NCI-H2227 treated with DMSO at 0.1 percent for 48 hours (cell line): ENCODE measurements at places on chromosomes 13 and 19.
A peak's percentile ranks its signal among the peaks of the same experiment; 100 is the strongest.

DNA sequence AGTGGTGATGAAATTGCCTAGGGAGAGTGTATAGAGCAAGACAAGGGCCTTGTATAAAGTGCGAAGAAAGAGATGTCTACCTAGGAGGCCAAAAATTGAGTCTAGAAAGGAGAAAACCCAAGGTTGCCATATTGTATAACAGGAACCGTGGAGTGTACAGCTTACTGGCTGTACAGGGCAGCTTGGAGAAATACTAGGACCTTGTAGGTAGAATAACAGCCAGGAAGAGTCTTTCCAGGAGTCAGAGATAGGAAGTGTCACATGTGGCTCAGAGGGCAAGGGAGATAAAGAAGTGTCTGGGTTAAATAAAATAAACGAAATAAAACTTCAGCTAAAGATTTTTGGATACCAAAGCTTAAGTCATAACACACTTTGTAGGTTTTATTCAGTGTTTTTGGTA, 12.4 kb downstream of the CDK8 start:
- no peak for DNase-seq

DNA sequence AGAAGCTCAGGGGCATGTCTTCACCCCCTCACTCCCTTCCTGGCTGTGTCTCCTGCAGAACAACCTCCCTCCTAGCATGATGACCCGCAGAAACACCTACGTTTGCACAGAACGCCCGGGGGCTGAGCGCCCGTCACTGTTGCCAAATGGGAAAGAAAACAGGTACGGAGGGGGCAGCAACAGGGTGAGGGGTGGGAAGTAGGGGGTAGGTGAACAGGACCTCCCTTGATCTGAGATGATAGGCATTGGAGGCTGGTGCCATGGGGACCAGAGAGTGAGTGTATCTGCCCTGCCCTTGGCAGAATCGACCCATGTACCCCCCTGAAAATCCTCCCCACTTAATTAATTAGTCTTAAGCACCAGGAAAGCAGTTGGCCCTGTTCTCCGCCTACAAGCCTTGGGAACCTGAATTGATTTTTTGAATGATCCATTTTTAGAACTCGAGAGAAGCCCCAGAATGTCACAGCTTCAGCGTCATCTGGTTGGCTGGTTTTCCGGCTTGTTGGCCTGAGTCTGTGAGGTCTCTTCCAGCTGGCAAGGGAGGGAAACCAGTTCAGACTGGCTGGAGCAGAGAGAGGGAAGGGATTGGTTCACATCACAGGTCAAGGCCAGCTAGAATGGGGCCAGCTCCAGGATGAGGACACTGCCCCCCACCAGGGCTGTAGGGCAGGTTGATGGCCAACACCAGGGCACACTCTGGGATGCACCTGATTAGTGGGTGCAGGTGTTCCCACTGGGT, 28.2 kb downstream of the CKM start:
- no peak for DNase-seq

DNA sequence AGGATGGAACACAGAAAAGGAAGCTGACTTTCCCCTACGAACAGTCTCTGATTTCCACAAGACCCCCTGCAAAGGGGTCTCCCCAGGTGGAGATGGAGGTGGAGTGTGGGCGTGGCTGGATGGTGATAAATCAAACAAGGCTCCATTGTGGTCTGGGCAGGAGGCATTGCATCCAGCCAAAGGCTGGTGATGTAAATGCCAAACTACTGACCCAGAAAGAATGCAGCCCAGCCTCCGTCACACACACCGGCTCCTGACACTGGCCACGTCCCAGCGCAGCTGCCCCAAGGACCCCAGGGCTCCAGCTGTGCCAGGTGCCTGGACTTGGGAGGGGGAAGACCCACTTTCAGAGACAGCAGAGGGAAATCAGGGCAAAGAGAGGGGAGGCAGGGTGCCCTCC, 6.3 kb downstream of the SLC7A1 start:
- DNase-seq: no peak

DNA sequence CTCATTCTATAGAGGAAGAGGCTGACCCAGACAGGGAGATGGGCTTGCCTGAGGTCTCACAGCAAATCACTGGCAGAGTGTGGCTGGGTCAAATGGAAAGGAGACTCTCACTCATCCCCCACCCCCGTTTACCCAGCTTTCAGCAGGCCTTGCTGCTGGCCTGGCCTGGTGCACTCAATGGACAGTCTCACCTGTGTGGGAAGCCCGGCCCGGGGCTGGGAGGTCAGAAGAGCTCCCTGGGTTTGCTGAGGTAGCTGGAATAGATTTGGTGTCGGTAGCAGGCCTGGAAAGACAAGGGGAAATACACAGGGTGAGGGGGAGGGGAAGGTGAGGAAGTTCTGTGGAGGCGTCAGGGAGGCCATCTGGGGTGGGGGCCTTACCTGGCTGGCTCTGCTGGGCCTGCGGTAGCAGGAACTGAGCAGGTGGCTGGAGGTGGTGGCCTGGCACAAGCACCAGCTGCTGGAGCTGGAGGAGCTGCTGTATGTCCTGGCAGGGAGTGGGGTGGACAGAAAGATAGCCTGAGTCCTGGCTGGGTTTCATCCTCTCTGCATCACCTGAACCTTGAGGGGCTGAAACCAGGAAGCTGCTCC, 23.5 kb downstream of the ZNF574 start:
- DNase-seq: no peak

DNA sequence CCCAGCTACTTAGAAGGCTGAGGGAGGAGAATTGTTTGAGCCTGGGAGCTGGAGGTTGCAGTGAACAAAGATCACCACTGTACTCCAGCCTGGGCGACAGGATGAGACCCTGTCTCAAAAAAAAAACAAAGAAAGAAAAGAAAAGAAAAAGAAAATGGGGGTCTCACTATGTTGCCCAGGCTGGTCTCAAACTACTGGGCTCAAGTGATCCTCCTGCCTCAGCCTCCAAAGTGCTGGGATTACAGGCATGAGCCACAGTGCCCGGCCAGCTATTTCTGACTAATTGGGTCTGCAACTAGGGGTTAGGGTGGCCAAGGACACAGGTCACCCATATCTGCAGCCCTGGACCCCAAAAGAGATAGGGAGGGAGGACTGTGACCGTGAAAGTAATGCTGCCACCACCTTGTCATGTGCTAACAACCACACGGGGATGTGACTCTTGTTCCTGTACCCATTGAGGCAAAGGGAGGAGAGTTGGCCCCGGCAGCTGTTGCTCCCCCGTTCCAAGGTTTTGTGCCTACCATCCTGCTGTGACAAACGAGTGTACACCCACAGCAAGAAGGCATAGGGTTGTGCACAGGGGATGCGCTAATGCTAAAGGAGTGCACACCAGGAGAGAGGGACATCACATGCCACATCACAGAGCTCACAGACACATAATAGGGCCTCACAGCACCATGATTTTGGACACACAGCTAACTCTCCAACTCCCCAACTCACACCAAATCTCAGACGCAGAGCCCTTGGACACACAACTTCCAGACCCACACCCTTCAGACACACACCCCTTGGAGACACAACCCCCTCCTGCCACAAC, 619 bp downstream of the MEF2B start:
- DNase-seq: no peak

- DNase-seq: peak; percentile 39
Observed at GRCh38 chr13:38582133-38582532, 104.7 kb upstream of the FREM2 start.

DNA sequence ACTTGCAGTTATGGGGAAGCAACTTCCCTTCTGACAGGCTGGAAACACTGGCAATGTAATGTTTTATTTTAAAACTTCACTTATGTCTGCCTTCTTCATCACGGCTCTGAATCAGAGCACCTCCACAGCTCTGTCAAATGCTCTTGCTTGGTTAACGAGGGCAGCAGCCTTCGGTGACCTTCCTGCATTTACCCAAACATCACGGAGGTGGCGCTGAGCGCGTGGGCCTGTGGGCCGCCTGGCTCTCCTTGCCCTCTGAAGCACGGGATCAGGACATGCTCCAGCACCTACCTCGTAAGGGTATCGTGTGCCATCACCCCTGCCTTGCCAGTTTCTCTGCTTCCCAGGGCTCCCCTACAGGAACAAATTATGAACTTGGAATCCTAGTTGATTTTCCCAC, 310.0 kb downstream of the TEX29 start:
- no peak for DNase-seq
